ENCODE measurements at places on chromosomes 3 and 15. TPM values are rescaled to one million over a fixed set of nuclear protein-coding genes. Genes with fewer than 3 reads are reported as not detected.

NMNAT3 gene
- 10.3 TPM for polyA plus RNA-seq

SECISBP2L gene
- polyA plus RNA-seq, result 60.5 TPM

PEX11A gene
- 22.1 TPM for polyA plus RNA-seq

DUOX1 gene
- polyA plus RNA-seq, result 2.2 TPM

Measured in right renal pelvis (tissue), 4 donors.